HT-29 (cell line): ENCODE measurements at places on chromosomes 1 and 21. TPM values are rescaled to one million over a fixed set of nuclear protein-coding genes. Genes with fewer than 3 reads are reported as not detected.

The RGS13 gene
- not detected in 2 replicates for total RNA-seq

The UBE2U gene
- not detected in 2 replicates for total RNA-seq

The FOXD3 gene
- not detected in 2 replicates for total RNA-seq

The ARMH1 gene
- 0.15 and 0.99 TPM in 2 replicates for total RNA-seq

GRCh38 chr1:47699492-47700235, 261.8 kb downstream of the FOXD2 start:
- peak; percentile 9 for DNase-seq

- DNase-seq: peak; percentile 87
Measured at GRCh38 chr21:45329261-45330074, 41.8 kb upstream of the POFUT2 start.

GRCh38 chr1:6414443-6414844, 5.3 kb downstream of the HES2 start:
- DNase-seq: peak; percentile 47

DNA sequence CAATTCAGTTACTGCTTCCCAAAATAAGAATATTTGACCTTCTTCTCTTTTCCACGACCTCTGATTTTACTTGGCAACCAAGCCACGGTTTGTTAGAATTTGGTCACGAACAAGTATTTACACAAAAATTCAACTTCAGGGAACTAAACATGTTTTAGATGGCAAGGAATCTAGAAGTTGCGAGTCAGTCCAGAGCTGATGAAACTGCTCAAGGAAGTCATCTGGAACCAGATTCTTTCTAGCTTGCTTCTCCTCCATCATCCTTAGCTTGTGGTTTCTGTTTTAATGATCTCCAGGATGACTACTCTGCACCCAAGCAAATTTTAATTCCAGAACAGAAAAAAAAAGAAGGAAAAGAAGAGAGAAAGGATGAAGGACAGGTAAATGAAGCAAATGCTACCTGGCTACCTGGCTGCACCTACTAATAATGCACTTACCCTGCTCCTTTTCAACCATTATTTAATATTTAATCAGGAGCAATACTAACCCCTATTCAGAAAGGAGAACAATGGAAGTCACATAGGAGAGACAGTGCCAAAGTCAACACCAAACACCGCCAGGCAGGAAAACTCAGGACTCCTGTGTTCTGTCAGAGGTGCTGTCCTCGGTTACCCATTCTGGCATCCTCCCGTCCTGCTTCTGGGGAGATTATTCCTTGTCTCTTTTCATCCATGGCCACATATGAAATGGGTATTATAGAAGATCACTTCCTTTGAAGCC, 54.2 kb upstream of the RGS7 start:
- DNase-seq: no peak

DNA sequence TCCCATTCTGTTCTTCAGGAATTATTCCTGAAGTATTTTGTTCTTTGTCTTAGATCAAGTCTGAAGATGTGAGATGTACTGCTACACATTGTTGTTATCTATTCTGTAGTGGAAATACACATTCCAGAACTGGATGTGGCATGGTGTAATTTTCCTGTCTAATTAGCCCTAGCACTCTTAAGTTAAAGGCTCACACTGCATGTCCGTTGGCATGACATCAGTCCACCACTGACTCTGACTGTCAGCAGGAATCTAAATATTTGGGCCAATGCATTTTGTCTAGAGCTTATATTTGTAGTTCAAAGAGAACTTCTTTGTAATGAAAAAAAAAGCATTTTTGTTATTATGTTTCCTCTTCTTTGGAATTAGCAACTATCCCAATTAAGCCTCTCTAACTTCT, 201.0 kb downstream of the S1PR1 start:
- DNase-seq: no peak

DNA sequence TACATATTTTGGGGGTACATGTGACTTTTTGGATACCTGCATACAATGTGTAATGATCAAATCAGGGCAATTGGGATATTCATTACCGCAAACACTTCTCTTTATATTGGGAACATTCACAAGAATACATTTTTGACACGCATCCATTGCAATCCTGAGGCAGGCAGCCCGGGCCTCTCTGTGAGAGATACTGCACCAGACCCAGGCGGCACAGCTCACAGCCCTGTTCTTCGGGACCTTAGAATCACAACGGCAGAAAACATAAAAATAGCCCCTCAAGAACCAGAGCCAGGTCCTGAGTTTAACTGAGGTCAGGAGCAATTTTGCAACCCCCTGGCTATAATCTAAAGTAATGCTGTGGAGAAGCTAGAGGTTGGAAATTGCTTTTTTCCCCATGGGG, 90.8 kb upstream of the PGBD5 start:
- no peak for DNase-seq

DNA sequence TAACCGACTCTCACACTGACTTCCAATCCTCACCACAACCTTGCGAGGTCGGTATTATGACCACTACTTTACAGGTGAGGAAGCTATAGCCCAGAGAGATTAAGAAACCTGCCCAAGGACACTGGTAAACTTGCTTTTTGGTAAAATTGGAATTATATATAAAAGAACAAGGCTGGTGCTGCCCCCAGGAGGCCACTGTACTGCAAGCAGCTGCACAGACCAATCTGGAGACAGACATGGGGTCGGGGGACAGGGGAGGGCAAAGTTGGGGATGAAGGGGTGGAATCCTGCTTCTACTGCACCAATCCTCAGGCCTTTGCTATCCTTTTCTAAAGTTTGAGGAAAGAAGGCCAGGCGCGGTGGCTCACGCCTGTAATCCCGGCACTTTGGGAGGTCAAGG, 280.8 kb downstream of the SPATA17 start:
- DNase-seq: peak; percentile 20
